HFF-Myc (cell line): ENCODE measurements at places on chromosomes 7 and 10.

DNA sequence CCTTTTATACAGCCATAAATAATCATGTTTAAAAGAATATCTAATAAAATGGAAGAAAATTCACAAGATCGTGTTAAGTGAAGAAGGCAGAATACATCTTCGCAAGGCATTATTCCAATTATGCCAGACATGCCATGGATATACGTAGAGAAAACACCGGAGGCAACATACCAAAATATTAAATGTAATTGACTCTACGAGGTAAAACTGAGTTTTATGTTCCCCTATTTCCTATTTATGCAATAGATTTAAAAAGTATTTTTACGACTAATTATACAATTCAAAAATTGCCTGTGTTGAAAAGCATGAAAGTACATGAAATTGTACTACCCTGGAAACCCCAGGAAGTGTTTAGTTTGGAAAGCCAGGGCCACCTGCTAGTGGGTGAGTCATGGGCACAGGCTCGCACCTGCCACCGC lies 936 bp upstream of the REPIN1 start:
- DNase-seq, result no peak

- DNase-seq, result no peak
These were observed 38.0 kb upstream of the TARP start for GRCh38 chr7:38311329-38311937.

DNA sequence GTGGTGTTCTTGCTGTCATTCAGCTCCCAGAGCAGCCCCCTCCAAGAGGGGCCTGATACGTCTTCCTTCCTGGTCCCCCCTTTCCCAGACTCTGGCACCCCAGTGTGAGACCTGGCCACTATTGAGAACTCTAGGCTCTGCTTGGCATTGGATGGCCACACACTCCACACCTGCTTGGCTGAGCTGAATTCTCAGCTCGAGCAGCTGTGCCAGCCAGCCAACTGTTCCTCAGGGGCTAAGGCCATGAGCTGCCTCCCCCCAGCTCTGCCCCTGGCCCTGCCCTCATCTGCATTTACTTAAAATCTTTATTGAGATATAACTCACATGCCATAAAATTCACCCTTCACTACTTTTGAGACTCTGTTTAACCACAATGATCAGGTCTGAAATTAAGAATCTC lies 6.7 kb downstream of the TLL2 start:
- DNase-seq, result no peak

DNA sequence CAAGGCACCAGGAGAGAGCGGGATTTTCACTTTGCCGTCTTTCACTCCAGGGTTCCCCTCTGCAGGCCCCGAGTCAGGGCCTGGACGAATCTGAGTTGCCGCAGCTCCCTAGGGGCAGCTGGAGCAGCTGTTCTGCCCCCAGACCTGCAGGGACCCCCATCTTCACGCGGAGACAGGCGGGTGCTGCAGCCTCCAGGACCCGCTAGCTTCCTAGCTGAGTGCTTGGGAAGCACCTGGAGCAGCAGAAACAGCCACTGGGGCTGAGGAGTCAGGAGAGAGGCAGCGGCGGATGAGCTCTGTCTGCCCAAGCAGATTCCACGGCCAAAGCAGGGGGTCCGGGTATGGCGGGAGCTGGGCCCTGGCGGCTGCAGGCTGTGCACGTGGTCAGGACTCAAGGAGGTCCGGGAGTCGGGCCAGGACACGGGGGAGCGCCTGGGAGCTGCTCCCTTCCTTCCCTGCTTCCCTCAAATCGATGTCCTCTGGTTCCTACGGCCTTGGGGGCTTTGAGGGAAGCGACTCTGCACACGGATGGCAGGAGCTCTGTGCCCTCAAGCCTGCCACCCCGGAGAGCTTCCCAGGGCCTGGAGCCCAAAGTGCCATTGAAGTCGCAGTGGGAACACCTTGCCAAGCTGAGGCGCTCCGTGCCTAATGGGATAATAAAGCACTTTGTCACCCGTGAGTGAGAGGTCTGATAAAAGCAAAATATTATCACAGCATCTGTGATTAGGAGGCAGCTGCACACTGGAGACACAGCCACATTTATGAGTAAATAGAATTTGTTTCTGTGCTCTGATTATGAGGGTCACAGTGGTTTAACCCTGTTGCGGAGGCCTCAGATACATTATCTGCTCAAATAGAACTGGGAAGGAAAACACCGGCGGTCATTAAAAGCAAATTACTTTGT lies 17.2 kb downstream of the MNX1 start:
- no peak for DNase-seq

GRCh38 chr7:129466796-129467195 lies 32.6 kb downstream of the STRIP2 start:
- DNase-seq, result no peak

DNA sequence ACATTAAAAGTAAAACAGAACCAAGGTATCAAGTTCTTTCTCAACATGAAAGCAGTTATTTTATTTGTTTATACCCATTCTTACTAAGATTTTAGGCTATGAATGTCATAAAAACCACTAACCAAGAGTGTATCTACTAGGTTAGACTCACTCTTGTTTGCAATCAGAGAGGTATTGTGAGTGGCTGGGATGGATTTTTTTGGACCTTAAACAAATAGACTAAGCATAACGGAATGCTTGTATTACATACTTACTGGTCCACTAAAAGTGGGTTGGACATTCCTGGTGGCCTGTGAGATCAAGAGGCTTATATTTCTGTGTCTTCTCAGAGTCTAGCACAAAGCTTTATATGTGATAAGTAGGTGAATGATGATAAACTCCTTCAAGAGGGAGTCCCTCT lies 32.6 kb upstream of the CBLL1 start:
- no peak for DNase-seq

DNA sequence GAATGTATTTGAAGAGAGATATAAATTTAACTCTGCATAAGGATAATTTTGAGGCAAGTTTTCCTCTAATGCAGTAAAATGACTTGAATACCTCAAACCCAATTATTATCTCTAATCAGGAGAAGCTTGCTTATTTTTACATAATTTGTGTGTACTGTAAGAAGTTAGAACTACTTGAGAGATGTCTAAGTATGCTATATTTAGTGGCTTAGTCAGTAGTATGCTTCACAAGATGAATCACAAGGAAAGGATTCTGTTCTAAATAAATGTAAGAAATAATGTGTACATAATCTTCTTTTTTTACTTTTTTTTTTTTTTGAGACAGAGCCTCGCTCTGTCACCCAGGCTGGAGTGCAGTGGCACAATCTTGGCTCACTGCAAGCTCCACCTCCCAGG lies 13.7 kb downstream of the PHTF2 start:
- no peak for DNase-seq

GRCh38 chr7:44935016-44935415 lies 43.8 kb downstream of the MYO1G start:
- no peak for DNase-seq

- DNase-seq, result no peak
These were observed 125.8 kb downstream of the ANKRD7 start for GRCh38 chr7:118350260-118350659.

DNA sequence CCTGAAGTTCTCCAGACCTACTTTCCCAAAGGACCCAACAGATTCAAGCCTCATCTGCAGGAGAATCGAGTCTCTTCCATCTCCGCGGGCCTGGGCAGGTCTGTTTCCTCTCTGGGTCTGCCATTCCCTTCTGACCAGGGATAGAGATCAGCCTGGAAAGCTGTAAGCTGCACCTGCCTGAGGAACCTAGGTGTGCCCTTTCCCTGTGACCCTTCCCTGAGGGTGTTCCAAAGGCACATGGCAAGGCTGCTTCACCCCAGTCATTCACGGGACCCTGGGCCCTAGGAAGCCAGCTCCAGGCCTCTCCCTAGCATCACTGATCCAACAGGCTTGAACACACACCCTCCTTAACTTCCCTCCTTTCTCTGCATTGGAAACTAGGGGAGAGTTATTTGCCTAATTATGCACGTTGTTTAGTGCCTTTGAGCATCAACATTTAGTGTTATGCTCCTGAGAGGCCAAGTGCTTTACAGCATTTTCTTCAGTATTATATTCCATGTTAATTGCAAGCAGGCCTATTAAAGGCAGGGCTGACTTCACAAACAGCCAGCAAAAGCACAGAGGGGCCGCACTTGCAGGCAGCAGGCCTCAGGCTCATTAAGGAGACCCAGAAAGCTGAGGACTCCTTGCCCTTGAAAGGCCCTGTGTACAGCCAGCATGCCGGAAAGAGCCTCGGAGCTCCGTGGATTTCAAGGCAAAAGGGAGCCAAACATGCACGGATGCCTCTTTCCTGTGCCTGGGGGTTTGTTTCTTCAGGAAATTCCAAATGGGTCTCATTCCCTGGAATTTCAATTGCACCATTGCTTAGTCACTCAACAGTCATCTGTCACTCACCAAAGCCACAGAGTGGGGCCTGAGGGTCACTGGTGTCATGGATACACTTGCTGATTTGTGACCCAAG lies 91.0 kb upstream of the FAM20C start:
- no peak for DNase-seq

DNA sequence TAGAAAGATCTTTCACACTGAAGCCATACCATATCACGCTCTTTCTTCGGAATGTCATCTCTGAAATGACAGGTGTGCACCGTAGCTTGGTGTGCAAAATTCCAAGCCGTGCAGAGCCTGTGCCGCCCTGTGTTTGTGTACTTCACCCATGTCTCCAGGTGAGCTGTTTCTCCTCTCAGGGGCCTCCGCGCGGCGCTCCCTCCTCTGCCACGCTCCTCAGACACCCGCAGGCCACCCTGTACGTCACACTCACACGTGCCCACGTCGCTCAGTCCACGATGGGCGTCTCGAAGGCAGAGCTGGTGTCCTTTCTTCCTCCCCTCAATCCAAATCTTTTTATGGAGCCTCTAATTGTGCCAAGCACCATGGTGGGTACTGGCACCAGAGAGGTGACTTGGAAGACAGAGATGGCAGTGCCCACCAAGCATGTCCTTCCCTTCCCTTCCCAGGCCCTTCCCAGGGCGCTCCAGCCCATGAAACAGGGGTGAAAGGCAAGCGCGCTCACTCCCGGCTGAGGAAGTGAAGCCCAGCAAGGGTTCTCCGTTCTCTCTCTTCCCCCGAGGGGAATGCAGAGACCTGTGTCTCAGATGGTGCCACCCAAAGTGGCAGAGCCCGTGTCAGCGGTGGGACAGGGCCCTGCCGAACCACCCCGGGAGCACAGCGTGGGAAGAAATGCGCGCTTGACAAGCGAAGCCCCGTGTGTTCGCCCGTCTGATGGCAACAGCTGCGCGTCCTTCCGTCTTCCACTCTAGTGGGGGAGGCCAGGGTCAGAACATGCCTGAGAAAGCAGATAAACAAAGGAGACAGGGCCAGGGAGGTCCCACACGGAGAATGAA lies 292.5 kb upstream of the SHH start:
- no peak for DNase-seq

GRCh38 chr7:1505731-1506550 lies 1.8 kb upstream of the INTS1 start:
- no peak for DNase-seq

- no peak for DNase-seq
These were observed 20.0 kb downstream of the FOXI2 start for GRCh38 chr10:127757033-127757432.

DNA sequence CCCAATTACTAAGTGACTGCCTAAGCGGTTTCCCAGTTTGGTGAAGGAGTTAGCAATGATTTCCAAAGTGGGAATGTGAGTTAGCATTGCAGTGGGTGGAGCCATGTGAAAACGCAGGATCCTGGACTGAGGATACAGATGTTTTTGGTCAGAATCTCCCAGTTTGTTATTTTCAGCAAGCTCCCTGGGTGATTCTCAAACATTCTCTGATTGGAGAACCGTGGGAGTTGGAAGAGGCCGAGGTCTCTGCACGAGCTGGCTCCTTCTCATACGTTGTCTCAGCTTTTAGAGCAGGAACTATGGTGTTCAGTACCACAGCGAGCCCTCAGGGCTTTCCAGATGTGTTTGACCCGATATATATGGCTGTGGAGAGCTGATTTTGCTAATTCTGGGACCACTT lies 396.5 kb upstream of the NPVF start:
- DNase-seq, result no peak

DNA sequence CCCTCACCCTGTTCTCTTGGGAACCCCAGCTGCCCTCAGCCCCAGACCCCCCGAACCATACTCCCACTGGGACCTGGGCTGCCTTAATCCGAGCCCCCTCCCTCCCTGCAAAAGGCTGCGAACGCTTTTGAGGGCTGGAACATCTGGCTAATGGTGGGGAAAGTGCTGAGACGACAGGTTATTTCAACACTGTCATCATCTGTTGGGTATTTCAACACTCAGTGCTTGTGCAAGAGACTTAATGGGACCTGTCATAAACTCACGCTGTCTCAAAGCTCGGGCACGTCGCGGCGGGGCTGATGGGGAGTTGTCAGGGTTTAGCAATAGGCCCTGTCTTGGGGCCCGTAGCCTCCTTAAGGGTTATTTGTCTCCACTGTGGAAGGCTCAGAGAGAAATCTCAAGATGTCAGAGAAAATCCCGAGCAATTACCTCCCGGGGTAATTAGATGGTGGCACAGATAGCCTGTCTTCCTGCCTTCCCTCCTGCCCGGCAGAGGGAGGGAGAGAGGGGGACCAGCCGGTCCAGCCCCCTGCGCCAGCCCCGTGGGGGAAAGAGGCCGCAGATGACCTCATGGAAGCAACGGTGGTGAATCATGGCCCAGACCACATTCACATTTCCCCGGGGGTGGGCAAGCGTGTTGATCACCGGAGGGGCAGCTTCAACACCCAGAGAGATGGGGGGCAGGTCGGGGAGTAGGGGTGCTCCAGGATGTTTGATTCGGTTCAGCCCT lies 88.7 kb upstream of the MYL10 start:
- DNase-seq, result no peak

- no peak for DNase-seq
These were observed 26.6 kb downstream of the LRRC4 start for GRCh38 chr7:128004623-128005022.

GRCh38 chr7:43220250-43220649 lies 107.8 kb downstream of the HECW1 start:
- DNase-seq, result peak; percentile 56

DNA sequence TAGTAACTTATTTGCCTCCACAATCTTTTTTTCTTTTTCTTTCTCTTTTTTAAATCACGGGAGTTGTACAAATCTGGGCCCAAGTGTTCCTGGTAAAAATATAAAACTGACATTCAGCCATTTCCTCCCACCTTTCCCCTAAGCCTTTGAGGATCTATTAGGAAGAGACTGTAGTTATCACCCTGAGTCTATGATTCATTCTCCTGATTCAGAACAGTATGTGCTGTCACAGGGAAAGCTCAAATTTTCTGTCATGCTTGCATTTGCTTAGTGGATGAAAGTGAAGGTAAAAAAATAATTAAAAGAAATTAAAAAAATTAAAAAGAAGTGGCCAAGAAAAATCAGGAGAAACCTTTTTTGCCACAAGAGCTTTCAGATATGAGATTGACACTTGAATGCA lies 71.7 kb downstream of the KIF20B start:
- no peak for DNase-seq

DNA sequence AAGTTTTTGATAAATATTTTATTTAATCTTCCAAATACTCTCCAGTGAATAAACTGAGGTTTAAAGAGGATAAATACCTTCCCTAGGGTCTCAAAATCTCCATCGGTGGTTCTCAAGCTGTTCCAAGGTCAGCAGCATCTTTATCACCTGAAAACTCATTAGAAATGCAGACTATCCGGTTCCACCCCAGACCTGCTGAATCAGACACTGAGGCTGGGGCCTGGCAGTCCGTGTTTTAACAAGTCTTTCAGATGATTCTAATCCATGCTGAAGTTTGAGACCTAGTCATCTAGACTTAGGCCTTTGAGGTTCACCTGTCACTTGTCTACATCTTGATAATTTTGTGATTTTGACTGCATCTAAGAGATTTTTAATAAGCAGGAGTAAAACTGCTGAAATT lies 37.5 kb downstream of the PLEKHA8 start:
- DNase-seq, result no peak

- DNase-seq, result no peak
These were observed 229.7 kb downstream of the CDK14 start for GRCh38 chr7:90825779-90826178.
